SK-N-SH (cell line): ENCODE measurements at places on chromosomes 11 and 22. TPM values are rescaled to one million over a fixed set of nuclear protein-coding genes. Genes with fewer than 3 reads are reported as not detected.
A peak's percentile ranks its signal among the peaks of the same experiment; 100 is the strongest.

SLC6A5 gene
- not detected in 2 replicates for polyA plus RNA-seq

GRCh38 chr22:37258005-37258752 lies 14.1 kb upstream of the RAC2 start:
- DNase-seq: no peak
- H3K27ac ChIP-seq: no peak overlapping the region
- peaks cover 3% of the 10 kb centered on the region for H3K4me1 ChIP-seq
- H3K36me3 ChIP-seq: no peaks in the 10 kb centered on the region

MCHR1 gene
- 0.33 and 0.55 TPM in 2 replicates for polyA plus RNA-seq

- H3K27ac ChIP-seq: no peak overlapping the region
- no peaks in the 10 kb centered on the region for H3K36me3 ChIP-seq
- H3K27me3 ChIP-seq: no peaks in the 10 kb centered on the region
- peak; percentile 51 for DNase-seq
- 0 out of 2 replicates have a peak, but pooled peaks cover 6% of the 10 kb centered on the region for H3K4me1 ChIP-seq
- H3K4me3 ChIP-seq: no peak overlapping the region
Measured at GRCh38 chr11:61488651-61489291, 19.8 kb upstream of the LRRC10B start.

HPX gene
- polyA plus RNA-seq: 1.8 and 2.3 TPM in 2 replicates

DNA sequence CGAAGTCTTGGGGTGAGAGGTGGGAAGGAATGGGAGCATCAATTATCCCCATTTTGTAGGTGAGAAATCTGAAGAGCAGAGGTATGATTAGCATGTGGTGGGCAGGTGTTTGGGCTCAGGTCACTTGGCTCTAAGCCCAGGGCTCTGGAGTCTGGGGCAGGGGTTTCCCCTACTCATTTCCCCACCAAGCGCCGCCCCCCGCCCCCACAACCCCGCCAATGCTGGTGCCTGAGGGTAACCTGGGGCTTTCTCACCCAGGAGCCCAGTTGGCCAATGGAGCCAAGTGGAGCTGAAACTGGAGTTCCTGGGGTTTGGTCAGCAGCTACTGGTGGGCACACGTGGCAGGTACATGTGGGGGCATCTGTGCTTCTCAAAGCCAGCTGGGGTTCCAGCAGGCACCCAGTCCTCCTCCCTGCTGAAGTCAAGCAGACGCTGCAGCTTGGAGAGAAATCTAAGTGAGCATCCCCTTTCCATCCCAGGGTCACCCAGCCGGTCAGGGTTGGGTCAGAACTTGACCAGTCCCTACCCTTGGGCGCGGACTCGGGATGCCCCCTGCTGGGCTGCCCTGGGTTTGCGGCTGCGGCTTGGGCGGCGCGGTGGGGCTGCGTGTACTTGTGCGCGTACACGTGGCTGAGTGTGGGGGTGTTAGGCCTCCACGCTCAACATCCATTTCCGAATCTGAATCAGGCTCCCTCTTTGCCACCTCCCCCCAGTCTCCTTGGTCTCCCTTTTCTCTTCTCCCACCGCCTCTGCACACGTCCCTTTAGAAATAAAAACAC lies 1.7 kb upstream of the CHRM1 start:
- peaks cover 36% of the 10 kb centered on the region; the same call in 1 of the 2 replicates for H3K4me1 ChIP-seq
- no peak for DNase-seq
- no peak overlapping the region for H3K27ac ChIP-seq
- H3K27me3 ChIP-seq: no peaks in the 10 kb centered on the region

GSTT2B gene
- polyA plus RNA-seq: 32.2 and 32.8 TPM in 2 replicates

DNA sequence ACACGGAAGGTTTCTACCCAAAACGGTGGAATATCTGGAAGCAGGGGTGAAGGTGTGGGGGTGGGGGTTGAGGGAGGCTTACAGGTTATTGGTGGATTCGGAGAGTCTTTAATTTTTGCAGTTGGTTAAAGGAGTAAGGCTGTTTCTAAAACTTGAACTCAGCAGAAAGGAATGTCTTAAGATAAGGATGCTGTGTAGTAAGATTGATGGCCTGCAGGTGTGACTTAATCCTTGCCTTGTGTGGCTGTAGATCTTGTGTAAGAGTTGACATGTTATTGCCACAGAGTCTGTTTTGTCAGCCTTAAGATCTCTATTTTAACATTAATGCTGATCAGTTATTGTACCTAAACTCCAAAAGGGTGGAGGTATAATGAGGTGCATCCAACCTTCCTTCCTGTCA lies 16.4 kb upstream of the OR6M1 start:
- no peaks in the 10 kb centered on the region for H3K36me3 ChIP-seq
- H3K27me3 ChIP-seq: peaks cover 5% of the 10 kb centered on the region; the same call in 1 of the 2 replicates
- no peak for DNase-seq
